ENCODE measurements at places on chromosomes 4 and X. TPM values are rescaled to one million over a fixed set of nuclear protein-coding genes. Genes with fewer than 3 reads are reported as not detected.

Gene CT45A5
- total RNA-seq, result not detected

Gene OTC
- not detected for total RNA-seq

Gene HSFX4
- not detected for total RNA-seq

Gene ANOS1
- 0.91 TPM for total RNA-seq

Gene DRD5
- not detected for total RNA-seq

Gene PABPC1L2A
- total RNA-seq, result not detected

Gene HERC5
- total RNA-seq, result 6.8 TPM

- DNase-seq, result no peak
These were observed 44.5 kb downstream of the SCFD2 start for GRCh38 chr4:53321151-53321983.

- DNase-seq, result no peak
These were observed 38.6 kb upstream of the NEIL3 start for GRCh38 chr4:177271091-177271490.

DNA sequence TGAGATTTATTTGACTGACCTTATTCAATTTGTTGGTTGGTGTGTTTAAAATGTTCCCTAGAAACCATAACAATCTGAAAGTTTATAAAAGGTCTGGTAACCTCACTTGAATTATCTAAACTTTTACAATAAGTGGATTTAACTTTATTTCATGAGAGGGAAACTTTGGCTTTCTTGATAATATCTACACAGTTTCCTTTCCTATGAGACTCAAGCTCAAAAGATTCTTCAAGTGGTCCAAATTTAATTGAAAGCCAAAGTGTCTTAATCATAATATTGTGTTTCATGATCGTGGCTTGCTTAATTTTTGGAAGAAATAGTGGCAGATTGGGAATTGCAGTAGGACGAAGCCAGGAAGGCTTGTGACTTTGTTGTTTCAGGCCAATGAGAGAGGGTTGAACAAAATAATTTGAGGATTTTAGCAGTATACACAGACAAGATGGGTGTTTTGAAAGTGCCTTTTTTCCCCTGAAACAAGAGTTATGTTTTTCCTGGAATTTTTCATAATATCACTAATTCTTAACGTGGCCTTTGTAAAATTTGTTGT lies 55.0 kb downstream of the PHEX start:
- DNase-seq, result no peak

DNA sequence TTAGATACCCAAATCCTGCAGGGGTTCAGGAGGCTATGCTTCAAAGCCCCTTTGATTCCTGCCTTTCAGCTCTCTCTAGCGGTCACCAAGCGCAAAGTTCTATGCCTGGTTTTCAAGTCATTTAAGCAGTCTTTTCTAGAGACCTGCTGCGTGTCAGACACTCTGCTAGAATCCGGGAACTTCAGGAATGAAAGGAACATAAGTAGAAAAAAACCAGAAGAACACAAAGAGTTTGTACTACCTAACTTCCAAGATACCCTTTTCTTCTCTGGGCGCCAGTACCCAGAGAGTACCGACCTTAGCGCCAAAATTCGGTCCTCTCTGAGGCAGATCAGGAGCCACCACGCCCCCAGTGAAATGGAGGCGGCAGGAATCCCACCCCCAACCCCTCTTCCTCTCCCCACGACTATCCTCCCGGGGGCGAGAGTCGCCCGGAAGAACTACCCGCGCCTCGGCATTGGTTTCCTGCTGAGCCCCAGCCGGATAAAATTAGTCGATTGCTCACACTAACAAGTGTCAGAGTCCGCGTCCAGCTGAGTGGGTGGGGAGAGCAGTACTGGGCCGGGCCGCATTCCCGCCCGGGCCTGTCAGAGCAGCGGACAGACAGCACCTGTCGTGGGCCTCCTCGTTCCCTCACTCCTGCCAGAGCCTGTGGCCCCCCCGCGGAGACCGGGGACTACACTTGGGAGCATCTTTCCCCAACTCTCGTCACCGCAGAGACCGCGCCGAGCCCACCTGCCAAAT lies 78.8 kb downstream of the RLIM start:
- DNase-seq, result peak; percentile 46

- DNase-seq, result no peak
These were observed 288.8 kb downstream of the INPP4B start for GRCh38 chr4:142557239-142557801.

DNA sequence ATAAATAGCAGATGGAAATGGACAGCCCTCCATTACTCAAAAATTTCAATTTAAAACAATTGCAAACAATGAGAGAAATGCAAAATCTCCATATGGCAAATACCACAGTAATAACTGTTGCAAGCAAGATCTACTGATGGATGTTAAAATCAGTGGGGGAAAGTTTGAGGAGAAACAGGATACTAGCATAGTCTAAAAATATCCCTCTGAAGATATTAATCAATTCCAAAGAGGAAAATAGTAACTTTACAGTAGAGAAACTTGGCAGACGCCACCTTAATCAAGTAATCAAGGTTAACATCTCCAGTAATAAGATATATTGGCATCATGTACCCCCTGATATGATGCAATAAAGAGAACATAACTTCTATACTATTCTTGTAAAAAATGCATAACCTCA lies 344.8 kb downstream of the ZNF674 start:
- DNase-seq, result no peak

GRCh38 chr4:98267498-98267897 lies 6.3 kb downstream of the RAP1GDS1 start:
- DNase-seq, result no peak

- no peak for DNase-seq
These were observed 8.9 kb upstream of the ZNF518B start for GRCh38 chr4:10466161-10466560.

DNA sequence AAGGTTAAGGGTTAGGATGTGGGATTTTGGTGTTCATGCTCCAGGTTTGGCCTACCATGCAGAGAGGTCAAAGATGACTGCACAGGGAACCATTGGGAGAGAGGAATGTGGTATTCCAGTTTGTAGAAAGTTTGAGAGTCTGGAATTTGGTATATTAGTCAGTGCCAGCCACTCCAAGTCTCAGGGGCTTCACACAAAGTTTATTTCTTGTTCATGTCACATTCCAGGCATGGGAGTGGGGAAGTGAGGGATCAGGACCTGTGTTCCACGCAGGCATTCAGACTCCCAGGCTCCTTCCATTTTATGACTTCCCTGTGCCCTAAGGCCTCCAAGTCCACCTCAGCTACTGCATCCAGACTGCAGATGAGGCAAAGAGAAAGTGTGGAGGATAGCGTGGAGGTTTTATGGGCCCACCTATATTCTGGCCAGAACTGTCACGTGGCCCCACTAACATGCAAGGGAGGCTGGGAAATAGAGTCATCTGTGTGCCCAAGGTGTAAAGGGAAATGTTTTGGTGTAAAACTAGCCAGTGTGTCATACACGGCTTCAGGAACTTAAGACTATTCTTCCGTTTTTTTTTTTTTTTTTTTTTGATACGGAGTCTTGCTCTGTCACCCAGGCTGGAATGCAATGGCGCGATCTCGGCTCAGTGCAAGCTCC lies 140.6 kb upstream of the SCML1 start:
- DNase-seq, result no peak

DNA sequence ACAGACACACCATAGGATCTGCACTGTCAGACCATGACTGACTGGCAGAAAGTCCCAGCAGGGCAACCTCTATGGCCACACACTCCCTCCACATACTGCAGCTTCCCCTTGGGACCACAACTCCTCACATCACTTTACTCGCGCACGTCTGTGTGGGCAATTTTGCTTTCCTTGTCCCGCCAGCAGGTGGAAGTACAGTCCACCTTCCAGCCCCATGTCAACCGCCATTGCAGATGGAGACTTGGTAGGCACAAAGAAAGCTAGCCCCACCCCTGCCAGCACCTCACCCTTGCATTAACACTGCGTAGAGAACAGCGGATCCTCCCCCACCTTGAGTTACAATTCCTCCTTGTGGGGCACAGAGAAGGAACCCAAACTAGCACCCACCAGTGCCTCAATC lies 74.4 kb upstream of the NAP1L2 start:
- no peak for DNase-seq

All from Caco-2 (cell line).